Hematopoietic multipotent progenitor cell treated with erythropoietin and hydrocortisone succinate and interleukin-3 and kit ligand, for 4 days (in vitro differentiated cells): ENCODE measurements at places on chromosomes 6 and 20.

DNA sequence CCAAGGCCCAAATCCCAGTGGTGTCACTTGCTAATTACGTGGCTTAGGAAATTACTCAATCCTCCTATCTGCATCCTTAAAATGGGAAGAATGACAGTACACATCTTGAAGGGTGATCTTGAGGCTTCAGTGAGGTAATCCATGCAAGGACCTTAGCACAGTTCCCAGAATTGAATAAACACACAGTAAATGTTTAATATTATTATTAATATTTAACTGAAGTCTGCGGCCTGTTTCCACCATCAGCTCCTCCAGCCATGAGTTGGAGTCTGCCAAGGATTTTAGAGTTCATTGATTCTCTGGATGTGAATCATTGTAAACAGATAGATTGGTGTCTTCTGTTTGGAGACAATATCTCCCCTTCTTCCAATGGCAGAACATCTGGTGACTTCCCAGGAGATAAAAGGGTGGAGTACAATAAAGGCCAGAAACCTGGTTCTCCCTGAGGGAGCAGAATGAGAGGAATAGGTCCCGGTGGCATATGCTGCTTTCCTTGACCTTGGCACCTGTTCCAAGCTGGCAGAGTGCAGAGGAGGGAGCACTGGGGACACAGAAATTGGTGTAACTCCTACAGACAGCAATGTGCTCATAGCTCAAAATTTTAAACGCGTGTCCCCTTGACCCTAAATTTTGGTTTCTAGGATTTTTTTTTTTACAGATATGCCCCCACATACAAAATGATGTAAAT is 25.4 kb downstream of the UNC5CL start:
- DNase-seq: no peak

DNA sequence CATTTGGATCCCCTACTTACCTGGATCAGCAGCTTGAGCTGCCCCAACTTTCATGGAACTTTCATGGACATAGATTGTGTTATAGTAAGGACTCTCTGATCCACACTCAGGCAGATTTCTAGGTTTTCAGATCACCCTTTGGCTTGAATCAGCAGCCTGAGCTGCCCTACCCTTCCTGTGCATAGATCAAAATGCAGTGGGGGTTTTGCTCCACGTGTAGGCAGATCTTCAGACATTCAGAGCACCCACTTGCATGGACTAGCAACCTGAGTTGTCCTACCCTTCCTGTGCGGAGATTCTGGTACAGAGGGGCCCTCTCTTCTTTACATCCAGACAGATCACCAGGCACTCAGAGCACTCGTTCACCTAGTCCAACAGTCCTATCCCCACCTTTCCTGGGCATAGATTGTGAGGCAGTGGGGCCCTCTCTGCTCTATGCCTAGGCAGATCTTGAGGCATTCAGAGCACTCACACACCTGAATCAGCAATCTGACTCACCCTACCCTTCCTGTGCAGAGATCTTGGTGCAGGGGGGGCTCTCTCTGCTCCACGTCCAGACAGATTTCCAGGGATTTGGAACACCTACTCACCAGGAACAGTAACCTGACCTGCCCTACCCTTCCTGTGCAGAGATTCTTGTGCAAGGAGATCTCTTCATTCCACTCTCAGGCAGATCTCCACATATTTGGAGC is 705.2 kb upstream of the NRSN1 start:
- DNase-seq: no peak

DNA sequence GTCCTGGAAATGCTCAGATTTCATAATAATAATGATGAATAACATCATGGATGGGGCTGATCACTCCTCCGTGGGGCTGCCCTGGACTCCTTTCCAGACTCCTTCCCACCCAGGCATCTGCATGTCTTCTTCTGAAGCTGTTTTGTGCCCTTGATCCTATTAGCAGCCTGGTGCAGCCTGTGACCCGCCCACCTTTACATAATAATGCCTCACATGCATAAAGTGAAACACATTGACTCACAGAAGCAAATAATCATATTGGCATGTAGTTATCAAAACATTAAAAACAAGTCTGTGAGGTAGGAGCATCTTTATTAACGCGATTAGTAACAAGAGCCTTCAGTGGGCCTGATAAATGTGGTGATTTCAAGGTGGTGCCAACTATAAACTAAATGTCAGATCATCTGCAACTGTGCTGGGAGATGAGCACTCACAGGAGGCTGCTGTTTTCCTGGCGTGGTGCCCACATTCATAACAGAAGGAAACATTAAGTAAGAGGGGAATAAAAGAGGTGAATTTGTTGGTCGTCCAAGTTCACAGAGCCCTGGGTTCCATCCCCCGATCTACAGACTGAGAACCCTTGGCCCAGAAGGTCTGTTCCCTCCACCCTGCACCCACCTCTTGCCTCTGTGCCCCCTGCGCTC is 344.7 kb downstream of the CDH4 start:
- no peak for DNase-seq

GRCh38 chr6:54327631-54328030 is 19.4 kb downstream of the TINAG start:
- no peak for DNase-seq

DNA sequence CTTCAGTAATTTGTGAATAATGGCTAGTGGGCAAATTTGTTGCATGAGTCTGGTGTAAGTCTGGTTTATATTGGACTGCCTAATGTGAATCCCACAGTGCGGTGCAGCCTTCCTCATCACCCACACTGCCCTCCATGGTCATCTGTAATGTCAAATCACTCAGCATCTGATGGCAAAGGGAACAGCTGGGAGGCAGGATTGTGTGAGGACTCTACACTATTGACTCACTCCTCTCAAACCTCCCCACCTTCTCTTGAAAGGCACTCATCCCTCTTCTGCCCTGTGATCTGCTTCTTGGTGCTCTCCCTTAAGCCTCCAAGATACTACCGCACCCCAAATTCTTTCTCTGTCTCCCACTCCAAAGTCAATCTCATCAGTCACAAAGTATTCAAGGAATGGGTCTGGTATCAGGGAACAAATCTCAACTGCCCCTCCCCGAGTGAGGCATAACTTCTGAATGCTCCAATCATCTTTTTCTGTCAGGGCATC is 146.0 kb upstream of the BEND6 start:
- no peak for DNase-seq

- DNase-seq: no peak
These were observed 280.5 kb upstream of the OPRM1 start for GRCh38 chr6:153758516-153758915.

DNA sequence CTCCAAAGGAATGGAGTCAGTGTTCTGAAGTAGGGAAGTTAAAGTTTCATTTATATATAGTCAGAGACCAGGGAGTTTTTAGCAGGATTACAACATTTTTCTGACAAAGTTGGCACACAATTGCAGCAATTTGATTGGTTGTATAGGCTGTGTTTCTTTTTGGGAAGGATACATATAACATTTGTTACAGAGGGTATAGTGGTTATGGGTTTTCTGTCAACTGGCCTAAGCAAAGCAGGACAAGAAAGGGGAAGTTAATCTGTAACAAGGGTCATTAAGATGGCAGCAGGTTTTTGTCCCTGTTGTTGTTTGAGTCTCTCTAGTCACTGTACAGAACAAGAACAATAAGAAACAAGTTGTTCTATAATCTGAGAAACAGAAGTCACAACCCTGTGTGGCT is 41.4 kb downstream of the TPD52L1 start:
- DNase-seq: peak; percentile 27

DNA sequence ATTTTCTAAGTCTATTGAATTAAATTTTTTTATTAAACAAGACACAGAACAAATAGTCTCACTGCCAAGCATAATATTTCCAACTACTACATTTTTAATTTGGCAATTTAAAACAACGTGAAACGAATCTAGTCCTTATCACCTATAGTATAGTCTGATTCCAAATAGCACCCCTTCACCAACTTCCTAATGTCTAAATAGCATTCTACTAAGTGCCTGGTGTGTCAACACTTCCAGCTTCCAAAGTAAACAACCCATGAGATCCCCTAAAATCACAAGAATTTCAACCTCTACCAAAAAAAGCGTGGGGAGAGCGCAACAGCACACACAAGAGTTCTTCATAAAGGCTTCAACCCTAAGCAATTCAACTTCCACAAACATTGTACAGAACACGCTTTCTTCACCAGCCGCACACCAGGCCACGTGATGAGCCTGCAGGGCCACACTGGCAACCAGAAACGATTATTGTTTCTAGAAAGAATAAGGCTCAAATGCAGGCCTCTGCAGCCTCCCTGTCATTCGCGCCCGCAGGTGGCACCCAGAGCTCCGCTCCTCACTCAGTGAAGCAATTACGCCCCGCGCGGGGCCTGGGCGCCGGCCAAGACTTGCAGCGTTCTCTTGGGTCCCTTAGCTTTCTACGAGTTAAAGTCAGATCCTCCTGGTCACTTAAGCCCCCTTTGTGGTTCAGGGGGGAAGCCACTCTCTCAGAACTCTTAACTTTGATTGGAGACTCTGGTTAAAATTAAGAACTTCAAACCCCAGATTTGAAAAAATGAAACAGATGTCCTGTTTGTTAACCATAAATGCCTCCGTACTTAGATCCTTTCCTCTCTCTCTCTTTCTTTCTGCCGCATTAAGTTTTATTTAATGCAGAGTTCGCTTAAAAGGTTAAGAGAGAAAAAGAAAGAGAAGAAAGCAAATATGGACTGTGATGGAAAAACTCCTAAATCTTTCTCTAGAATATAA is 18.3 kb downstream of the SIM1 start:
- DNase-seq: no peak

DNA sequence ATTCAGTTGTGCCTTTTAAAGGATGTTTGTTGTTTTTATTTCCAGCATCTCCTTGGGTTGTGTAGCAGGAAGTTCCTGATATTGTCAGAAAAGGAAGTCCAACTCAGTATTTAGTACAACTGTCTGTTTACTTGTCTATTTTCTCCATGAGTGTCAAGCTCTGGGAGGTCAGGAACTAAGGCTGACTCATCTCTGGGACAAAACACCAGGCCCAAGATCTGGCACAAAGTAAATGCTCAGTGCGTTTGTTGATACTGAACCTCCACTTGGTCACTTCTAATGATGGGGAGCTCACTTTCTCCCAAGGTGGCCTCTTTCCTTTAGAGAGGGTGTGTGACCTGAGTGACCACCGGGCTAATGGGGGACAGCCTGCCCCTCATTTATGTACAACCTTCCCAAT is 12.6 kb upstream of the PIGU start:
- DNase-seq: no peak

DNA sequence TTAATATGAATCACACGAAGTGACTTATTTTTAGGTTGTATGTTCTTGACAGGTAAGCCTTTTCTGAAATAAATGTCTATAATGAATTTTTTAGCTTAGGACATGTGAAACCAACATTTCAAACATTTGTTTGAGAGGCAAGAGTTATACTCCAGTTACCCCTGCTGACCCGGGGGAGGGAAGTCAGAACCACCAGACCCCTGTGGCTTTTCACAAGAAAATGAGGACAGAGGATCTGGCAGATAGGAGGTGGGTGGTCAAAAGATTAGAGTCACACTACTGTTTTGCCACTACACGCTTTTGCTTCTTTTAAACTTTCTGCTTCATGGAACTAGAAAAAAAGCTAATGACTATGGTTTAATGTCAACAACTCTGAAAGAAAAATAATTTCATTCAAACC is 27.5 kb upstream of the ADGRF4 start:
- DNase-seq: peak; percentile 39

DNA sequence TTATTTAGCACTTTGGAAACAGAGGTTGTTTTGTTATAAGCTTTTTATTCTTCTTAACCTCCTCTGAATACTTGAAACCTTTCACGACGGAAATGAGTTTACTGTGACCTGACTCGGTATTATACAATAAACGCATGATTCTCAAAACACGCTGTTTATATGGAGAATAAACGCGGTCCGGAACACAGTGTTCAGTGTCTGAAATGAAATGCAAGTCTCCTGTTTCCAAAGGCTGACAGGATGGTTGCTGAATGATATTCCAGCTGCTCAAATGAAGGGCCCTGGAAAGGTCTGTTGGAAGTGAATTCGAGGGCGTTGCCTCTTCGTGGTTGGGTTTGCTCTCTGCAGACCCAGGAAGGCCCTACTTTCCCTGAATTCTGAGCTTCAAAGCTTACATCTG is 83.4 kb downstream of the RSPH3 start:
- no peak for DNase-seq

GRCh38 chr6:88964509-88964908 is 1.1 kb upstream of the RNGTT start:
- DNase-seq: peak; percentile 54

DNA sequence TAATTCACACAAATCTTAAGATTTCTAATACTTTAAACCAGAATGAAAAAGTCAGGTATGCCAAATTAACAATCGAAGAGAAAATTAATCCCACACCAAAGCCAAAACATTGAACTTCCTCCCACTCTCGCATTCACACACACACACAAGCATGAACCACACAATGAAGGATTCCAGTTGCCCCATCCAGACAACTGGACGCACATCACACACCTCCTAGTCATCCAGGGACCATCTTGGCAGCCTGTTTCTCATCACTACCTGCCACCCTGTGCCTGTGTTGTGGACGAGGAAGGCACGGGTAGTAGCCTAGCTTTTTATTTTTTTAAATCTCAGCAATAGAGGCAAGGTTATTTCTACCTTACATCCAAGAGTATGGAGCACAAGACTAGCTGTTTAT is 15.2 kb downstream of the B4GALT5 start:
- DNase-seq: no peak

DNA sequence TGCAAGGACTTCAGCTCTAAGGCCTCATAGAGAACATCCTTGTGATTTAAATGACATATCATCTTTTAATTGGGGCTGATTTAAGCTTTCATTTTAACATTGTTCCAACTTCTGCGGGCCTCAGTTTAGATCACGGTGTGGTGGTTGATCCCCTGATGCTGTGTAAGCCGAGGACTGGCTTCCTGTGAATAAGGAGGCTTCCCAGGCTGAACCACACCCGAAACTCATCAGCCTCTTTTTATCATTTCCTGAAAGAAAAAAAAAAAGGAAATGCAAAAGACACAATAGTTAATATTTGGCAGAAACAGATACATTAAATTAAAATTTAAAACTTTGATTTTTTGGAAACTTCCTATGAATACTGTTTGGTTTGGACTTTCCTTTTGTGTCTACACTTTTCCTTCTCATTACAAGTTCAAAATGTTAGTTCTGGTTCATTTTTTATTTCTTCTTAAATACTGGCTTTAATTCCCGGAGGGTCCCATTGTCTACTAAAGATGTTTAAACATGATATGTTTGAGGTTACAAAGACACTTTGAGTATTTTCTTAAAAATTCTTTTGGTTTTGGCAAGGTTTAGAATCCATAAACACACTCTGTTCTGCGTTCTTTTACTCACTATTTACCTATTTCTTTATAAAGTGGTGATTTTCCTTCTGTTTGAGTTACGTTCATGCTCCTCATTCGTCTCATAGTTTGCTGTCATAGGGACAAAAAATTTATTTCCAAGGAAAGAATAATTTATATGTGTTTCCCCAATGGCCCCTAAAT is 230.0 kb upstream of the SULF2 start:
- DNase-seq: no peak

GRCh38 chr6:19755181-19755580 is 82.0 kb upstream of the ID4 start:
- DNase-seq: no peak

- no peak for DNase-seq
These were observed 14.5 kb downstream of the NOL7 start for GRCh38 chr6:13629459-13630116.
